ENCODE measurements at places on chromosomes 2 and 18. TPM values are rescaled to one million over a fixed set of nuclear protein-coding genes. Genes with fewer than 3 reads are reported as not detected.

SLC11A1 gene
- total RNA-seq = 0.23 TPM

KLHL30 gene
- total RNA-seq = not detected

PFN4 gene
- not detected for total RNA-seq

ITGAV gene
- total RNA-seq = 4.7 TPM

TGFA gene
- 0.25 TPM for total RNA-seq

SOX11 gene
- total RNA-seq = not detected

GRCh38 chr2:45131587-45131986 lies 122.3 kb upstream of the SIX2 start:
- no peak for DNase-seq

DNA sequence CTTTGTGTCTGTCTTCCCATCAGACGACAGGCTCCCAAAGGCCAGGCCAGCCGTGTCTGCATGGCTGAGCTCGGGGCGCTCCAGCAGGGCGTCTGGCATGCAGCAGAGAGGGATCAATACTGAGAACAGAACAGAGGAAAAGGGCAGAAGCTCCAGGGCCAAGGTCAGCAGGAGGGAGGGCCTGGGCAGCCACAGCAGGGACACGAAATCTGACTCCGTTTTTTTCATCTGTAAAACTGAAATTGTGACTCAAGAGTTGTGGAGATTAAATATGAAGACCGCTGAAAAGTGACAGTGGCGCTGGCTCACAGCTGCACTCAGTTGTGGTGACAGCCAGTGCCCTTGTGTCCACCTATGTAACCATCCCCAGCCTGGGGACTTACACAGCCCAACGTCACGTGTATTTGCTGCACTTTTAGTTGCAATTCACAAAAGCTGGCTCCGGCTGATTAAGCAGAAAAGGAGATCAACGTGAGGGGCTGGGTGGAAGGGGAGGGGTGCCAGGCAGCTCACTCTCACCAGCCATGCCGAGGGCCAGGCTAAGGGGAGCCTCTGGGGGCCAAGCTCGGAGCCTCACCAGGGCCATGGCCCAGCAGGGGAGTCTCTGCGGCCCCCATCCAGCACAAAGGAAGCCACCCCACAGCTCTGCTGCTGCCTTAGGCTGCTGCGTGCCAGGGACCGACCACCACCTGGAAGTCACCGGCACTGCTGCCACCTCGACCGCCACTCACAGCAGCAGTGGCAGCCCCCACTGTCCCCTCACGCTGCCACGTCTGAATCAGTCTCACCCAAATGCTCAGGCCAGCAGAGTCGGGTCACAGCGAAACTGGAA lies 74.7 kb downstream of the EIPR1 start:
- no peak for DNase-seq

DNA sequence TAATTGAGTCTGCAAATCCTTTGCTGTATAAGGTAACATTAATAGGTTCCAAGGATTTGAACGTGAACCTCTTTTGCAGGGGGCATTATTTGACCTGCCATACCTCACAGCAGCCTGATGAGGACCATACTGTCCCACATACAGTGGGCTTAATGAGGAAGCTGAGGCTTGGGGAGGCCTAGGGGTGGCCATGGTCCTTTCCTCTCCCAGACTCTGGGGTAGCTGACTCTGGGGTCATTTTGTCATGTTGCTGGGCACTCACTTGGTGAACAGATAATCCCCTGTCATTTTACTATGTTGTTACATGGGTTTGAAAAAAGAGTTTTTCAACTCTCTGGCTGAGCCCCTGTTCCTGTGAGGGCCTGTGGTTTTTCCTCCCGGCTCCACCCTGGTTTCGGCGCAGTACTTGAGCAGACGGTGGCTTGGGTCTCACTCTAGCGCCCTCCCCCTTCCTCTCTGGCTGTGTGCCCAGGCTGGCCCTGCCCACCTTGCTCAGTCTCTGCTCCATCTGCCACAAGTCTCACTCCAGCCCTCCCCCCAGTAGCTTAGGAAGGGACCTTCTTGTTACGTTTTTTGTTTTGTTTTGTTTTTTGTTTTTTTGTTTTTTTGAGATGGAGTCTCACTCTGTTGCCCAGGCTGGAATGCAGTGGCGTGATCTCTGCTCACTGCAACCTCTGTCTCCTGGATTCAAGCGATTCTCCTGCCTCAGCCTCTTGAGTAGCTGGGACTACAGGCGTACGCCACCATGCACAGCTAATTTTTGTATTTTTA lies 21.0 kb downstream of the INPP4A start:
- peak; percentile 81 for DNase-seq

GRCh38 chr2:163338270-163338669 lies 397.5 kb downstream of the FIGN start:
- DNase-seq = no peak

- DNase-seq = peak; percentile 48
Observed at GRCh38 chr2:10097352-10098148, 17.3 kb upstream of the CYS1 start.

DNA sequence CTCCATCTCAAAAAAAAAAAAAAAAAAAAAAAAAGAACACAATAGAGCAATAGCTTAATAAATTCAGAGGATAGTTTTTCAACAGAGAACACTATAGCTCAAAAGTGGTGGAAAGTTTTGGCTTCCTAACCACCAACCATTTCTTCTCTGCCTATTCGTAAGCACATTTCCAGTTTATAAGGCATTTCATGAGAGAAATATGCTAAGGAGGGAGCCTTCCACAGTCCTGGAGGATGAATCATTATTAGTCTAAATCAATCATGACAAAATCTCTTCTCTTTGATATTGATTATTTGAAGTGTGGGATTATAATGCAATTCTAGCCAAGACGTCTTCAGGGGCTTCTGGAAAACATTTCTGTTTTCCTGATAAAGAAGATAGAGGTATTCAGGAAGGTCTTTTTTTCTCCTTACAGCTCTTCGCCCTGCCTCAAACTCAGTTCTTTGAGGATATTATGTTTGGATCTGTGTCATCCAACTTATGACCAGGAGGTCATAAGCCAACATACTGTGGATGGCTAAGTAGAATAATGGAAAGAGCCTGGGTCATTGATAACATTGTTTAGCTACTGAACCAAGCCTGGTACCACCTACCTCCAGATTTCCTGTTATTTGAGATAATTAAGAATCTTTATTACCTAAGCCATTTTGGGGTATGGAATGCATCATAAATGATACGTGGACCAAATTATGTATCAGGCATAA lies 207.3 kb downstream of the TRIB2 start:
- no peak for DNase-seq

Measured in activated CD8-positive, alpha-beta T cell treated with anti-CD3 and anti-CD28 coated beads for 36 hours (primary cell).